ENCODE measurements at places on chromosomes 1 and 21. TPM values are rescaled to one million over a fixed set of nuclear protein-coding genes. Genes with fewer than 3 reads are reported as not detected.

The IFI44L gene
- polyA plus RNA-seq = 0.41 TPM

The BMP8B gene
- polyA plus RNA-seq = 0.36 TPM

The MAN1C1 gene
- polyA plus RNA-seq = 3.7 TPM

The TMPRSS2 gene
- 29.5 TPM for polyA plus RNA-seq

The WDR64 gene
- not detected for polyA plus RNA-seq

Measured in esophagus (tissue), 2 donors.